Vagina (tissue), 2 donors: ENCODE measurements at places on chromosomes 16 and 17.

DNA sequence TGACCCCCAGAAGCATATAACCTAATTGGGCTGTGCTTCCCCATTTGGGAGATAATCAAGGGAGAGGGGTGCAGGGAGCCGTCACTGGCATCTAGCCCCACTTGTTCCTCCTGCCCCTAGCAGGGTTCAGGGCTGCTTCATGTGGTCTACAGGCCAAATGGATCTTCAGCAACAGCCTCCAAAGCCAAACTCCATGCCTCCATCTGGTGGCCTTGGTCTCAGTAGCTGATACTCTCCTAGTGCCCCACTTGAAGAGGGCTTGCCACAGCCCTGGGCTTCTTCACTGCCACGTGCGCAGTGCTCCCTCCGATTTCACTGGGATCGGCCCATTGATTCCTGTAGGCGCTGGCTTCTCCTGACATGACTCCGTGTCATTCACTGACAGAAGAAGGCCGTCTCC is 24.6 kb downstream of the LYRM9 start:
- DNase-seq = no peak

DNA sequence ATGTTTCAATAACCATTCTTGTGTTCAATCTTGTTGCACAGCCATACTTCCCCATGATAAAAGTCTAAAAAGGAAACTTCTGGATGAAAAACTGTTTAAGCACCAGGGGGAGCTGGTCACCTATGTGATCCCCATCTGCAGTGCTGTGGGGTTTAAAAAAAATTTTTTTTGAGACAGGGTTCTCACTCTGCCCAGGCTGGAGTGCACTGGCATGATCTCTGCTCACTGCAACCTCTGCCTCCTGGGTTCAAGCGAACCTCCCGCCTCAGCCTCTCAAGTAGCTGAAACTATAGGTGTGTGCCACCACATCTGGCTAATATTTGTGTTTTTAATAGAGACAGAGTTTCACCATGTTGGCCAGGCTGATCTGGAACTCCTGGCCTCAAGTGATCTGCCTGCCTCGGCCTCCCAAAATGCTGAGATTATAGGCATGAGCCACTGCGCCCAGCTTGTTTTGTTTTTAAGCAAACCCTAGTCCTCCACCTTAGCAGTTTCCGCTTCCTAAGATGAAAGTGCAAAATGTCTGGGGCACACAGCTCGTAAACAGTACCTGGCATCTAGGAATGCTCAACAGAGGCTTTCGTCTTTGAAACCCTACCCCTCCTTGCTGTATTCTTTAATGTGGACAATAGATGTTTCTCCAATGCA is 25.4 kb downstream of the DNAJA2 start:
- DNase-seq = no peak

DNA sequence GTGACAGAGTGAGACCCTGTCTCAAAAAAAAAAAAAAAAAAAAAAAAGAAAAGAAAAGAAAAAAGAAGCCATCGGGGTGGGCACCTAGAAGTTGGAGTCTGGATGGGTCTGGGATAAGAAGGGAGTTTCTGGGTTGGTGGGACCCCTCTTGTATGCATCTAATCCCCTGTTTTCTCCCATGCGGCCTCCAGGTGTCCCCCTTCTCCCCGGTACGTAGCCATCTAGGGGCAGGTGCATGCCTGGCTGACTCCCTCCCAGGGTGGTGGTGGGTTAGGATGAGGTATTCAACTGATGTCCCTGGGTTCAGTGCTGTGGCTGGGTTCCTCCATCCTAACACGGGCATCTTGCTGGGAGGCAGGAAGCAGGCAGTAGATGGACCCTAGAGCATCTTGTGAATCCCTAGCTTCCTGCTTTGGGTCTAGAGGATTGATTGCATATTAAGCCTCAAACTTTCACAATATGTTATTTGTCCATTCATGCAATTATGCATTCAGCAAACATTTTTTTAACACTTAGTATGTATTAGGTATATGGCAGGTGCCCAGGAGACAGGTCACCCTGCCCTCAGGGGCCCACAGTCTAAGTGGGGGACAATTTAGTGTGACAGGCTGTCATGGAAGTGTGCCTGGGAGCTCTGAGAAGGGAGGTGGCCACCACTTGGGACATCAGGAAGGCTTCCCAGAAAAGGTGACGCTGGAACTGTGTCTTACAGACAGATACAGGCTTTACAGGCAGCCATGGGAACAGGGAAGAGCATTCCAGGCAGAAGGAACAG is 13.1 kb downstream of the FMNL1 start:
- no peak for DNase-seq

GRCh38 chr17:20994779-20995149 is 48.0 kb downstream of the USP22 start:
- DNase-seq = no peak

DNA sequence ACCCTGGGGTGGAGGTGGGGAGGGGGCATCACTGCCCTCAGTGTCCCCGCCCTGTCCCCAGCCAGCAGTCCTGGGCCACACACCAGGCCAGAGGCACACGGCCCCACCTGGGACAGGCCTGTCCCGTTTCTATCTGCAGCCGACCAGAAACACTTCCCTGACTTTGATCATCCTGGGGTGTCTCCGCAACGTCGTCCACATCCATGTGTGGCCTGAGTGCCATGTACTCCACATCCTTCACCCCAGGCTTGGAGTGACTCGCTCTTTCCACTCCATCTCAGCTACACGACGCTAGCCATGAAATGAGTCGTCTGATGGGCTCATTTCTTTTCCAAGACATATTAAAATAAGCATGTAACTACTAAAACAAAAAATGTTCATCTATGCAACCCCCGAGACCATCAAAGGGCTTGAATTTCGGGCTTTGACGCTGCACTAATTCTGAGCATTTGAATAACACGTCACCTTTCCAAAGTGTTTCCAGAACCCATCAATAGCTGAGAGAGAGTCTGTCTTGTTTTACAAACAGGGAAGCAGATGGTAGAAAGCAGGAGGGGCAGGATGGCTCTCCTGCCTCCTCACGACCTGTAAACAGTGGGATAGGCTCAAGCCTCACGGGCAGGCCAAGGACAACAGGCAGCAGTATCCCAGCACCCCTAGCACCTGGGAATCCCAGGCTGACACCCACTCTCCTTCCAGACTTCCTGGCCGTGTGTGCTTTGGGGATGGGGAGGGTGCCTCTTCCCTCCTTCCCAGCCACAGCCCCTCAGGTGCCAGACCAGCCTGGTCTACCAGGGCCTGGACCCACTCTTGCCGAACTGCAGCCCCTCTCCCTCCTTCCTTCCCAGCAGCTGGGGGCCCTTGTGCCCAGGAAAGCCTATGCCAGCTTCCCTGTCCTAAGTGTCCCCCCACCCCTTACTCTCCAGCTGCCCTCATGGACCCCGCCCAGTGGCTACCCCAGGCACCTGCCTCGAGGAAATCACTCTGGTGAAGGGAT is 20.0 kb upstream of the RASD1 start:
- no peak for DNase-seq
